ENCODE measurements at places on chromosomes 6 and 20.
A peak's percentile ranks its signal among the peaks of the same experiment; 100 is the strongest.

- no peak for DNase-seq
These were observed 6.5 kb downstream of the PRND start for GRCh38 chr20:4728120-4728760.

GRCh38 chr6:78709021-78709420 lies 158.3 kb upstream of the IRAK1BP1 start:
- DNase-seq = no peak

DNA sequence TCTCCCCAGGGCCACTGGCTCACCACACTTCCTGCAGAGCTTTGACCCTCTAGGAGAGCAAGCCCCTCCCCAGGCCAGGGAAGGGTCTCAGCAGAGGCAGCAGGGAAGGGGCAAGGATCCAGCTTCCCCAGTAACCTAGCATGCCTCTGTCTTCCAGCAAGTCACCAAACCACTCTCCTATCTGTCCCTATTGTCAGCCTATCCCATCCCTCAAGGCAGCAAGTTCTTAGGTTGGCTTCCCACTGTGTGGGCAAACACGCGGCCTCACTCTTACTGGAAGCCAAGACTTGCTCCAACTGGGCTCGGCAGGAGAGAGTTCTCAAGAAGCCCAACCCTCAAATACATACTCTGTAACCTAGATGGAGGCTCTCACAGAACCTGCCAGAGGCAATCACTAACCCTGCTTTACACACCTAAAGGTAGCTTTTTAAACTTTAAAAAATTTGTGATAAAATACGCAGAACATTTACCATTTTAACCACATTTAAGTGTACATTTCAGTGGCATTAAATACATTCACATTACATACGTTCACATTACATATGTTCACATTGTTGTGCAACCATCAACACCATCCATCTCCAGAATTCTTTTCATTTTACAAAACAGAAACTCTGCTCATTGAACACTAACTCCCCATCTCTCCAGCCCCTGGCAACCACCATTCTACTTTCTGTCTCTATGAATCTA lies 58.5 kb downstream of the MRPL14 start:
- no peak for DNase-seq

DNA sequence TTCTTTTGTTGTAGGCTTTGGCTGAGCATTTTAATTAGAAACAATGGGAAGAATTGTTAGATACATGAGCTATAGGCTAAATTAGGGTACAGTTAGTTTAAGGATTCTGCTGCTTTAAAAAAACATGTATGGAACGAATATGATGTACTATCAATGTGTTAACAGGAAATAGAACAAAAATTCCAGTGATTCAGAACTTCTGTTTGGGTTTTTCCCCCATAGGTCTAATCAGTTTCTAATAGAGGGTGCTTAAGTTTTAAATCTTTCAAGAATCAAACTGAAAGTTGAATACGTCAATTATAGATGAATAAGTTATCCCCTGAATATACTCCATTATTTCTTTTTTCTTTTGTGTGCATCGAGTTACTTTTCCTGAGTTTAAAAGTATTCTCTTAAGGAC lies 1.9 kb downstream of the TAB2 start:
- DNase-seq = no peak

GRCh38 chr6:11752360-11752759 lies 26.2 kb downstream of the ADTRP start:
- DNase-seq = no peak

- DNase-seq = no peak
These were observed 33.7 kb upstream of the EPB41L2 start for GRCh38 chr6:131096786-131097185.

GRCh38 chr6:39362487-39362865 lies 40.0 kb upstream of the KCNK16 start:
- DNase-seq = peak; percentile 33

- no peak for DNase-seq
These were observed 40.5 kb upstream of the MPC1 start for GRCh38 chr6:166423051-166423745.

DNA sequence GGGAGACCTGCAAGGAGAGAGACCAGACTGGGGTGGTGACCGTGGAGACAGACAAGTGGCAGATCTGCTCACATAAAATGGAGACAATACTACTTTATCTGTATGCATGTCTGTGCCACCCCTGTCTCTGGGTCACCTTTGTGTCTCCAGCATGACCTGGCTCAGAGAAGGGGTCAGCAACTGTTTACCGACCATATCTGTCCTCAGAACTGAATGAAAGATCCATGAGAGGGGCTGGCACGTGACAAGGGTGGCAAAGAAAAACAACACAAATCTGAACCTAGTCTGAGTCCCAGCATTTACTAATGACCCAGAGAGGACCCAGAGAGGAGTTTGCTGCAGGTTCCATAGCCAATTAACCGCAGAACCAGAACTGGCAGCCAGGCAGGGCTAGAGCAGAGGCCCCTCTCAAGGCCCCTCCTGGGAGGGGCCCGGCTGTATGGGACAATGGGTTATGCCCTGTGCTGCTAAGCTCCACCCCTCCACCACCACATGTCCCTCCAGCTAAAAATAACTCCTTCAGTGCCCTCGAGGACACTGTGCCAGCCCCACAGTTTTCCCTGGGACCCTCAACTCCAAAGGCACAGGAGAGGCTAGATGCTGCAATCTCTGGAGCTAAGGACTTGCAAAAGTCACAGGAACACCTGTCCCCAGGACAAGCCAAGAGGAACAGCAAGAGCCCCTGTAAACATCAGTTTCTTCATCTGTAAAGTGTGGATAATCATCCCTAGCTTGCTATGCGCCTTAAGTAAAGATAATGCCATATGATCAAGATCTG lies 2.2 kb downstream of the AHCY start:
- DNase-seq = no peak

DNA sequence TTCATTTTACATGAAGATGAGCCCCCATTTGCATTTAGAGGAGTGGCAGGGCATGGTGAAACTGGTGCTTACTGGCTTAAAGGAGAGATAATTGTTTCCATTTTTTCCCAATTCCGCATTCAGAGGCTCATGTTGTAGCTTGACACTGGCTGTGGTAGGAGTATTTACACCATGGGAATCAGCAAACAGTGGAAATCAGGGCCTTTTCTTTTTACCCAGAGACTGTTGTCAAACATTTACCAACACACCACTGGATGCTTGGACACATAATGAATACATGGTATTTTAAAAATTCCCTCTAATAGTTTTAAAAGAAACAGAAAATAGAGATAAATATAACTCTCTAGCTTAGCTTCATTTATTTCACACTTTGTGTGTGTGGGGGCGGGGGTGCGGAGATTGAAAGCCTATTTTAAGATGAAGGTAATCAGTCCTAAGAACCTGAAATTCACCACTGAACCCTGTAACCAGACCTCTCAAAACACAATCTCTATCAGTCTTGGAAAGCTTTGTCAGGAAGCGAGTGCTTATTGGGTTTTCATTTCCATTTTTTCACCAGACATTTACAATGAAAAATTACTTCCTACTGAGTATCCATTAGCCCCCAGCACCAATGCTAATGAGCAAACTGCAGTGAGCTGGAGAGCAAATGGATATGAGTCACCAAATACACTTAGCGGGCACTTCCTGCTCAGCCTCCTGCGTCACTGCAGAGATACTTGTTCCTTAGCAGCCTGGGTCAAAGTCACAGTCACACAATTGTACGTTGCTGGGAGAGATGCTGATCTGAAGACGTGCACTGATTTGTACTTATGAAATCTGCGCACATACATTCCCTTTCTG lies 532.0 kb downstream of the BCKDHB start:
- DNase-seq = peak; percentile 94

- DNase-seq = no peak
These were observed 3.2 kb downstream of the DEF6 start for GRCh38 chr6:35300848-35301247.

- no peak for DNase-seq
These were observed 100.2 kb upstream of the ARMC2 start for GRCh38 chr6:108748055-108748454.

DNA sequence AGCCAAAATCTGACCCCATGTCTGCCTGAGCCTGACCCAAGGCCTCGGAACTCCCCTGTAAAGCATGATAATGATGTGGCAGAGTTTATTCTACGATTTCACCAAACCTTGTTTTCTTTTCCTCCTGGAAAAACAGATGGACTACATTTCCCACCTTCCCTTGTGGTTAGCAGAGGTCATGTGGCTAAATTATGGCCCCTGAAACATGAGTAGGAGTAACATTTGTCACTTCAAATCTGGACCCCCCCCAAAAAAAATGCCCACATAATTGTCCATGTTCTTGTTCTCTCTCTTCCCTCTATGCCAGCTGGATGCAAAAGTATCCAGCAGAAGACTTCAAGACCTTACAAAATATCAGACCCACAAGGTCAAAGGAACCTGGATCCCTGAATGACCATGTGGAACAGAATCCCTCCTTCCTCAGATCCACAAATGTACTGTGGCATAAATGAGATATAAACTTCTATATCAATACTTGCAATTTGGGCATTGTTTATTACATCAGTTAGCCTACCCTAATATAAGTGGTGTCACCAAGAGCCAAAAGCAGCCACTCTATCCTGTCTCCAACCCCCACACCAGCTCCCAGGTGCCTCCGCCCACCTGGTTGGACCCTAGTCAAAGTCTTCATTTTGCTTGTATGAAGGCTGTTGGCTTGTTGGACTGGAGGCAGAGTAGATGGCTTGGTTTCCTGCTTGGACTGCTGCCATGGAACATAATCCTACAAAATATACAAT lies 1.4 kb downstream of the C20orf96 start:
- DNase-seq = no peak

DNA sequence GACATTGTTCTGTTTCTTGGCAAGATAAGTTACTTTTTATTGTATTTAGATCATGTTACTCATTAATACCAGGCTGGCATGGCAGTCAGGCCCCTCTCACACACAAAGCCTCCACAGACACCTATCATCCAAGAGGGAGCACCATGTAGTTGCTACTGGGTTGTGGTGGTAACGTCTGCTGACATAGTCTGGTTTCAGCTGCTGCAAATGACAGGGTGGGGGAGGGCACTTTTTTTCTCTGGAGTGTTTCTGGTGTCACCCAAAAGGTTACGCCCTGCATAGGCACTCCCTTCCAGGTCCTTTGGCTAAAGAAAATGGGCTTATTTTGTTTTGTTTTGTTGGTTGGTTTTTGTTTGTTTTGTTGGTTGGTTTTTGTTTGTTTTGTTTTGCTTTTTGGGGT lies 236.4 kb upstream of the RIMS1 start:
- DNase-seq = no peak

GRCh38 chr6:107434812-107435211 lies 24.6 kb downstream of the PDSS2 start:
- DNase-seq = no peak

- peak; percentile 69 for DNase-seq
These were observed 15.4 kb downstream of the FOXC1 start for GRCh38 chr6:1624851-1625781.

GRCh38 chr6:90186637-90187371 lies 109.8 kb downstream of the BACH2 start:
- DNase-seq = no peak

DNA sequence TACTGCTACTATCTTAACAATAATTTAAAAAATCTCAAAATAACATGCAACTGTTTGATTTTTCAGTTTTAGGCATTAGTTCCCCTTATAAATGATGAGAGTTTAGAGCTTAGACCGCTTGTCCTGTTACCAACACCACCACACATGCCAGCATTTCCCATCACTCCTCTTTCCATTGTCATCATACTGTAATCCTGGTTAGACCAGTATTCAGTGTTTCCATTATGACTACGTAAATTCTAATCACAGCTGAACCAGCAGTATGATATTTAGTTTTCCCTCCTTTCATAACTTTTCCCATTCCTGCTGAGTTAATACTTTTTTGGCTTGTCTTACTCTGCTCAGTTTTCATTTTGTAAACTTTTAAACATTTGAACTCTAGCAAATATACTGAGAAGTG lies 12.2 kb upstream of the TBC1D20 start:
- no peak for DNase-seq

DNA sequence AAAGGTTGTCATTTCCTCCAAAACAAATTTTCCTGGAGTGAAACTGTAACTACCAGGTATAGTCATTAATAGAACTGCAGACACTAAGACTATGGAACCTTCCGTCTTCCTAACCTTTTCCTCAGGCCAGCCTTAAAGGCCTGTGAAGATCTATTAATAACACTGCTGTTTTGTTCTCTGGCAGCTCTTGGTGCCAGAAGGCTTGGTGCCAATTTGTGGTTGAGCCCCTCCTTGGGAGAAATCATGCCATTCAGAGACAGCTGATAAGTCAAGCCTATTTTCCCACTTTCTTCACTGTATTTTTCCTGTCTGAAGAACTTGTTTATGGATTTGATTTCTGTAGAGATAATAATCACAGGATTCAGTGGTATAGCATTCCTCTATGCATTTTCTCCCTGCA lies 64.8 kb downstream of the HCRTR2 start:
- DNase-seq = no peak

GRCh38 chr6:168774381-168774780 lies 333.4 kb downstream of the SMOC2 start:
- DNase-seq = no peak

DNA sequence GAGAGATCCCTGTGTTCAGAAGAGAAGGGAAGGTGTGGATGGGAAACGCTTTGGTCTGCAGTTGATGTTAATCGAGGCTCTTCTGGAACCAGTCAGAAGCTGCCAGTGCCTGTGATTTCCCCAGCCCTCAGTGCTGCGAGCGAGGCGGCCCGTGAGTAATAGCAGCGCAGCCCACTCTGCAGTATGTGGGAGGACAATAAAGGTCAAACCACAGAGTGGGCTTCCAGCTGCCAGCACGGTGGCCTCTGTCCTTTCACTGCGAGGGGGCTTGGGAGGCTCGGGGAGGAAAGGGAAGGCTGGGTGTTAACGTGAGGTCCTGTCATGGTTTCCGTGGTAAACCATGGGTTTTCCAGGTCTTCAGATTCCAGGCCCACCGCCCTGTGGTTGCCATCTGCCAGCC lies 32.3 kb upstream of the TAGAP start:
- no peak for DNase-seq

DNA sequence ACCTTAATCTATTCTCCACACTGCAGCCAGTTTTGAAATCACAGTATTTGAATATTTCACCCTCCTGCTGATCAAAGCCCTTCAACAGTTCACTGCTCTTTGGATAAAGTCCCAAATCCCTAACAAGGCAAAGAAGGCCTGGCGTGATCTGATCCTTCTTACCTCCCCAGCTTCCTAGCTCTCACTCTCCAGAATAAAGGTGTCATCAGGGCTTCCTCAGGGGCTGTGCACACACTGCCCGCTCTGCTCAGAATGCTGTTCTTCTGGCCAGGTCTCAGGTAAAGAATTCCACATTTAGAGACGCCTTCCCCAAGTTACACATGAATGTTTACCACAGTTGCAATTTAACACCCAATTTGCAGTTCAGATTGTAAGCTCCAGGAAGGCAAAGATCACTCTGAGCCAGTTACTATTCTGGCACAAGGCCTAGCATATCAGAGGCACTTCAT lies 58.9 kb upstream of the MCM9 start:
- no peak for DNase-seq

DNA sequence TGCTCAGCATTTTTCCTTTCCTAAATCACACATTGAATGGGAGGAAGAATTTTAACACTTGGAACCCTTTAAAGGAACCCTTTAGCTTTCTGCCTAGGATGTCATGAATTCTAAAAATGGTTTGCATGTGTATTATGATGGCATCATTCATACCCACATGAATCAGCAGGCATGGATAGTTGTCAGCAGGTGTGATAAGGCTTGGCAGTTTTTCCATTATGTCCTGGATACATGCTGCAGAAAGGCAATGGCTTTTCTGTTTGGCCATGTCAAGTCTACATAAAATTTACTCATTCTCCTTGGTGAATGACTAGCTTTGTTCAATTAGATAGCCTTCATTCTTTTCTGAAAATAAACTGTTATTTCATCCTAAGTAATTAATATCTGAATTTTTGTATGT lies 353.7 kb downstream of the GRIK2 start:
- no peak for DNase-seq
